Activated naive CD4-positive, alpha-beta T cell (primary cell): ENCODE measurements at places on chromosomes 3 and 15.

GRCh38 chr3:180421721-180422120 lies 180.2 kb upstream of the TTC14 start:
- no peak for DNase-seq

DNA sequence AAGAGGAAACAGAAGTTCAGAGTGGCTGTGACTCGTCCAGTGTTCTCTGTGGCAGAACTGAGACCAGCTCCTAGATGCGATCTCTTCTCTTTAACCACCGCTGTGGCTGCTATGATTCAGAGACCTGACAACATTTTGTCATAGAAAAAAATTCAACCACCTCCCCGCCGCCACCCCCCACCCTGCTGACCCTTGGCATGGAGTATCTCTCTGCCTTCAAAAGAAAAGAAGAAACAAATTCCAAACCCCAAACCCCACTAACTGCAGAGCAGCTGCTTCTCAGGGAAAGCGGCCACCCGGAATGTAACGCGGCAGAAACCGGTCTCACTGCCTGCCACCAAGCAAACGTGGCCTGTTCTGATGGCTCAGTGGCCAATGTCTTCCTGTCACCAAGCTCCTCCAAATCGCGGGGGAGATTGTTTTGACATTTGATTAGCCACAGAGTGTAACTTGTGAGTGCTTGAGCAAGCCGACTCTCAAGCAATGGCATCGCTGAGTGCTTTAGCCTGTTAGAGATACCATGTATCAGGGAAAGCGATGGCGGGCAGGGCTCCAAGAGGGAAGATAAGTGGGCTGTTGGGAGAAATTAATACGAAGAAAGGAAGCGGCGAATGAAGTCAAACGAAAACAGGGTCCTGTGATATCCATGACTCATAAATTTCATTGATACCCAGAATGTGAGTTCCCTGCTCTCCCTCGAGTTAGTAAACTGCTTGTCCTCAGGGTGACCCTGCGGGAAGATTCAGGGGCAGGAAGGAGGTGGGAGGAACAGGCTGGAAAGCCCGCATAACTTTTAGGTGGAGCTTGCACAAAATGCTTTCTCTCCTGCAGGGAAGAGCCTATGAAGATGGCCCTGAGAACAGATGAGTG lies 44.8 kb upstream of the TLE3 start:
- no peak for DNase-seq

DNA sequence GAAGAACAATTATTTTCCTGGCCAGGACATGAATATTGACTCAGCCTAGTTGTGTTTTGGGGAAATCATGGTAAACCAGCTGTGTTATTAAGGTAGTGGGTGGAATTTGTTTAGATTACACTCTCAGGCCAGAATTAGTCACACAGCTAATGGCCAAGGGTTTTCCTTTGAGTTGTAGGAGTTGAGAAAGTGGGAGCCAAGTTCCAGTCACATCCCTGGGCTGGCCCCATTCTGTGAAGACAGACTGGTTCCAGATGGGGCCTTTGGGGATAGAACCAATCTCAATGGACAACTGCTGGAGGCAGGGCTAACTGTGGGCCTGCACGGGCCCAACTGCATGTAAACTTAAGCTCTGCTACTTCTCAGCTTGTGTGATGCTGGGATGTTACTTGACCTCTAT lies 1.4 kb upstream of the RASL12 start:
- no peak for DNase-seq

GRCh38 chr3:59464187-59464586 lies 414.4 kb upstream of the CFAP20DC start:
- DNase-seq: no peak

DNA sequence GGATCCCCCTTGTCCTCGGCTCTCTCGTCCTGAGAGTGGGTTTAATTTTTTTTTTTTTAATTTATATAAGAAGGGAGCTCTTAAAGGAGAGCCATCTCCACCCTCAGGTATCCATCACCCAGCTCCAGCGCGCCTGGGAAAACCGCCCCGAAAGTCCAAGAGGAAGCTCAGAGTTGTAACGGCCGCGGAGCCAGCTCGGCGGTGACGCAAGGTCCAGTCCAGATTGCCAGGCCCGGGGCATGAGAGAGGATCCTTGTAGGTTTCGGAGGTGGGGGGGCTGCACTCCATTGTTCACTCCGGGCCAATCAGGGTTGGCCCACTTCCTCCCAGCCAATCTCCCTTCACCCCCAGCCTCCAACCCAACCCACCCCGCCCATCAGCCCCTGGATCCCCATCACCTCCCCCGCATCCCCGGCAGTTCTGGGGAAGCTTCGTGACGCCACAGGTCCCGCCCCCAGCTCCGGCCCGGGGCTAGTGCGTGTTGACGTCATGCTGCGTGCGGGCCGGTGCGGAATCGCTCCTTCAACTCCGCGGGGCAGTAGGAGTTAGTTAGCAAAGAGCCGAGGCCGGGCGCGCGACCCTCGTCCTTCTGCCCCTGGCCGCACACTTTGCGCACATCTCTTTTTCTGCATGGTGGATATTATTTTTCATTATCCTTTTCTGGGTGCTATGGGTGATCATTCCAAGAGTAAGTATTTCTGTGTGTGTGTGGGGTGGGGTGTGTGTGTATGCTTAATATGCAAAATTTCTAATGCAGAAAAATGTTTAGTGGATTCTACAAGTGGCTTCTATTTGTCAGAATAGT lies at the start of gene ISL2:
TSS of gene ISL2 (plus strand) at position 520 of the 805 bp plus-strand sequence. CDS start at position 631, 111 bp downstream.
- DNase-seq: no peak

DNA sequence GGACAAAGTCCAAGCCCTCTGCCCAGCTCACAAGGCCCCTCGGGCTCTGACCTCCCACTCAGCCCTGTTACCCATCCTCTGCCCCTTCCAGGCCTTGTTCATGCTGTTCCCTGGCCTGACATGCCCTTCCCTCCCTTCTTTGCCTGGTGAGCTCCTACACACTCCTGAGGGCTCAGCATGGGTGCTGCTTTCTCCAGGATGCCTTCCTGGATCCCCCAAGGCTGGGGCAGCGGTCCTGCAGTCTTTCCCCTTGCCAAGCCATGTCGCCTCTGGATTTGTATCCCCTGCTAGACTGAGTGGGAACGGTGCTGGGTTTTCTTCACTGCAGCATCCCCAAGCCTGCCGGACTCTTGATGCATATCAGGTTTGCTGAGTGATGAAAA lies 35.9 kb downstream of the FAM3D start:
- DNase-seq: no peak

GRCh38 chr3:18657858-18658820 lies 233.0 kb upstream of the SATB1 start:
- no peak for DNase-seq

DNA sequence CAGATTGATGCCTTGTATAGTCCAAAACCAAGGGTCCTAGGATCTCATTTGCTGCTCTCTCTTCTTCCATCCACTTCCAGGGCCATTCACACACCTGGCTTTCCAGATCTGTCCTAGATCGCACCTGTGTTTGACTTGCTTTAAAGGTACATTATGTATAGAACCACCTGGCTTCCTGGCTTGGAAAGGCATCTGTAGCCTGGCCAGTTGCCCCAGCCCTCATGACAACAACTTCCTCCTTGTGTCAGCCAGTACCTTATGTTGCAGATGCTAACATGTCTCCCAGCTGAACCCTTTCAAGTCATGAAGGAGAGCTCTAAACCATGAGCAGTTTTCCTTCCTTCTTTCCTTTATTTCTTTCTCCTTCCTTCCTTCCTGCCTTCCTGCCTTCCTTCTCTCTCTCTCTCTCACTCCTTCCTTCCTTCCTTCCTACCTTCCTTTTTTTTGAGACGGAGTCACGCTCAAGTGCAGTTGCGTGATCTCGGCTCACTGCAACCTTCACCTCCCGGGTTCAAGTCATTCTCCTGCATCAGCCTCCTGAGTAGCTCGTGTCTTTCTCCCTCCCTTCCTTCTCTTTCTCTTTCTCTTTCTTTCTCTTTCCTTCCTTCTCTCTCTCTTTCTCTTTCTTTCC lies 2.5 kb upstream of the HTR3C start:
- no peak for DNase-seq

- no peak for DNase-seq
These were observed 167.2 kb downstream of the POLR2M start for GRCh38 chr15:57873564-57874209.

DNA sequence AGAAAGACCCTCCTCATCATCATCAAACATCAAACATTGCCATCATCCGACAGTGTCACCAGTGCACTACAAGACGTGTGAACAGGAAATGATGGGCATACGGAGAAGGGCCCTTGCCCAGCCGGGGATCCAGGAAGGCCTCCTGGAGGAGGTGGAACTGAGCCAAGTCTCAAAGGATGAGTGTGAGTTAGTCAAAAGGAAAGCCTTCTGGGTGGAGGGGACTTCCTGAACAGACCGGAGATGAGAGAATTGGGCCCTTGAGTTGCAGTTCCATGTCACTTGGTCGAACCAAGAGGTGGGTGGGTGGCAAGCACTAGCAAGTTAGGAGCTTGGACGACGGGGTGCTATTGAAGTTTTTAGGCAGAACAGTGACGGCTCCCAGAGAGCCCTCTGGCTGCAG lies 8.5 kb downstream of the SEMA4B start:
- no peak for DNase-seq

- no peak for DNase-seq
These were observed 486.0 kb upstream of the AGTR1 start for GRCh38 chr3:148211725-148212124.

DNA sequence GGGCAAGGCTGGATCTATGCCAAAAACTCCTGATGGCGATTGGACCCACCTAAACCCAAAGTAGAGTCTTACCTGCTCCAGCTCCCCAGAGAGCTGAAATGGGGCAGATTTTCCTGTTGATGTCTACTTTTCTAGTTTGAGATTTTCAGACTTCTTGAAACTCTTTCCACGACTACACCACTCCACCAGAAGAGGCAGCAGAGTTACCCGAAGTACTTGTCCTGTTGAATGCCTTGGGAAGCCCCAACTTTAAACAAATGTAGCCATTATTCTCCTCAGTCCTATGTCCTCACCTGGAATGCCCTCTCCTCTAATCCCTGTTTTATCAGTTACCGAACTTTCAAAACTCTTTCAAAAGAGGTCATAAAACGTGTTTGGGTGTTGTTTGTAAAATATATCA lies 843.8 kb downstream of the VGLL3 start:
- no peak for DNase-seq

DNA sequence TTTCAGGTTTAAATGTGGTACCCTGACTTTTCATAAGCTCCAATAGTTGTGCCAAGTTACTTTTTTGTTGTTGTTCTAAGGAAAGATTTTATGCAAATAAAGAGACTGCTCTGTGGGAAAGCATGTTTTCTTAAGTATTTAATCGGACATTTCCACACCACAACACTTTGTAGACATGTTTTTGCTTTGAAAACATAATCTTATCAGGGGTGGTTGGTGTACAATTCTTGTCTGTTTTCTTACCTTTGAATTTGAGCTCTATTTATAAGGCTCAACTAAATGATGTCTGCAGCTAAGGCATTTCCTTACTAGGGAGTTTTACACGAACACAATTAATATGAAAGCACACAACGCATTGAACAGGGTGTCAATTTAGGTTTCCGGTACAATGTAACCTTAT lies 81.5 kb upstream of the CDIN1 start:
- DNase-seq: no peak

DNA sequence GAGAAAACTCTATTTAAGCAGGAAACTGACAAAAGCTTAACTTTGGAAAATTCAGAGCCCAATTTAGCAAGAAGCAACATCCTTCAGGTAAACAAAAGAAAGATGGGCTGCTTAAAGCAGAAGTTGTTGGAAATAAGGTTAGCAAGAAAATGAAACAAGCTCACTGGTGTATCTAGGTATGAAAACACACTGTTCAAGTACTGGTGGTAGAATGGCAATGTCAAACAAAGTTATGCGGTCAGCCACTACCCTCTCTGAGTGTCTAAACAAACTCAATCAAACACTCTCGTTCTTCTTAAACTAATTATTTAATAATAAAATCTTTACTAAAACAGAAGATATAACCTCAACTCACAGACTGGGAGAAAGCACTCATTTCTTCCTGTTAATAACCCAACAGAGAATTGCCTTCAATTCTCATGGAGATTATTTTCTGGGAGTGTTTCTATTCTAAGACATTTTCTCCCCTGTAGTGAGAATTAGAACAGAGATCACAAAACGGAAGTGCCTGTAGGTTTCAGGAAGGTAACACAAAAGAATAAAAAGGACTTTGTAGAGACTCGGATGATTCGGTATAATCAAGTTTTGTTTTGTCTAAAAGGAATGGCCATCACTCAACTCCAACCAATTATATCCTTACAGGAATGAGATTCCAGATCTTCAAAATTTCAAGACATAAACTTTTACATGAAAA lies 28.9 kb downstream of the PRICKLE2 start:
- DNase-seq: no peak

- no peak for DNase-seq
These were observed 46.7 kb downstream of the SLC9C1 start for GRCh38 chr3:112247350-112247749.

DNA sequence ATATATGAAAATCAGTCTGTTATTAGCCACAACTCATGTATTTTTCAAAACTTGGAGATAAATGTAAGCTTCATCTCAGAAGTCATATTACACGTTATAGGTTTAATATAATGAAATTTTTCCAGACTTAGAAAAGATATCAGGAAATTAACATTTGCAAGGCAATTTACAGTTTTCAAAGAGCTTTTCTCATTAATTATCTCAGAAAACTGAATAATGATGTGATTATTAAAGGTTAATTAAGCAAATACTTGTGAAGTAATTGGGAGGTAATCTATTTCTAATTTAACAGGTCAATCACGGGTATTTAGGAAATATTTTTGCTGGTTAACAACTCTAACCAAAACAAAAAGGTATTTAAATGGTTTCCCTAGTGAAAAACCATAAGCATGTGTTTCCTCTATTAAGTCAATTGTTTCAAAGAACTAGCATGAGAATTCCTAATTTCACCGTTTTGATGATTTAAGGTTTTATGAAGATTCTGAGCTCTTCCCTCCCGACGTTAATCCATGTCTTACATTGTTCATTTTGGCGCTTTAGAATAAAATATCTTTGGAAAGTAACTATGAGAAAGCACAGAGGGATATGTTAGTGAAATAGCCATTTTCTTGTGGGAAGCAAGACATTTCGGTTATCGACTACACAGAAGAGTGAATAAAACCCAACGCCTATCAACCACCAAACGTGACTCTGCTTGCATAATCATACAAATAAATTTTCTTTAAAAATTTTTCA lies 1.5 kb upstream of the NEO1 start:
- no peak for DNase-seq

- DNase-seq: no peak
These were observed 375.9 kb downstream of the RSL24D1 start for GRCh38 chr15:54820811-54821210.

DNA sequence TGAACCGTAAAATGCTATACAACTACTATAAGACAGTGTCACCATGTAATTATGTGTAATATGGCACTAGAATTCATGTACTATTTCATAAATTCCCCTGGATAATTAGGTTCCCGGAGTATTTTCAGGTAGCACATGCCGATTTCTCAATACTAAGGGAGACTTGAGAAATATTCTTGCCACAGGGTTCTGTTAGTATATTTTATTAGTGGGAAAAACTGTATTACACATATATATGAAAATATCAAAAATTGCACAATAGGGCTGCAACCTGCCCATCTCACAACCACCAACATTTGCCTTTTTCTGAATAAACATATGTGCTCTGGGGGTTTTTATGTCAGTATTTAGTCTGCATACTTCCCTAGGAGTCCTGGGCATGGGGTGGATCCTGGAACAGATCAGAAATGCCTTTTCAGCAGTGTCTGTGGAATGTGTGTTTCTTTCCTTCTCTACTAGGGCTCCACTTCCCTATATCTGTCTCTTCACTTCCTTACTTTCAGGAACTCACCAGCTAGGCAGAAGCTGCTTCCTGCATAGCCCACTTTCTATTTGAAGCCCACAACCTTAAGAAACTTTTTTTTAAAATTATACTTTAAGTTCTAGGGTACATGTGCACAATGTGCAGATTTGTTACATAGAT lies 87.5 kb downstream of the RPL39L start:
- no peak for DNase-seq
